ENCODE measurements at places on chromosomes 12 and 14. TPM values are rescaled to one million over a fixed set of nuclear protein-coding genes. Genes with fewer than 3 reads are reported as not detected.

The KIF26A gene
- total RNA-seq = not detected

The HOXC4 gene
- 3.5 TPM for total RNA-seq

The BDKRB1 gene
- total RNA-seq = 0.68 TPM

The SLCO1B1 gene
- total RNA-seq = not detected

The MIS18BP1 gene
- total RNA-seq = 13.9 TPM

The PDE3A gene
- 3.7 TPM for total RNA-seq

The CEBPE gene
- not detected for total RNA-seq

The TNFAIP2 gene
- total RNA-seq = 26.1 TPM

The KLHL28 gene
- total RNA-seq = 4.2 TPM

The EML5 gene
- not detected for total RNA-seq

The TPCN1 gene
- 28.1 TPM for total RNA-seq

The MIP gene
- not detected for total RNA-seq

The INHBC gene
- 0.09 TPM for total RNA-seq

The GPR65 gene
- 0.12 TPM for total RNA-seq

The GPN3 gene
- 18.7 TPM for total RNA-seq

The RD3L gene
- not detected for total RNA-seq

The PRR4 gene
- not detected for total RNA-seq

The CDH24 gene
- 3.5 TPM for total RNA-seq

The NPFF gene
- total RNA-seq = not detected

The NOVA1 gene
- 1.6 TPM for total RNA-seq

The FGF6 gene
- total RNA-seq = not detected

The IL31 gene
- total RNA-seq = not detected

The OAS2 gene
- total RNA-seq = 0.47 TPM

The ABHD4 gene
- total RNA-seq = 47.4 TPM

The ANO2 gene
- total RNA-seq = not detected

Data from pericardium fibroblast (primary cell).